ENCODE measurements at places on chromosomes 12 and 14. TPM values are rescaled to one million over a fixed set of nuclear protein-coding genes. Genes with fewer than 3 reads are reported as not detected.

EIF2S3B gene
- 3.3 TPM for total RNA-seq

- DNase-seq = no peak
These were observed 18.7 kb downstream of the GRIN2B start for GRCh38 chr12:13962699-13963098.

C1R gene
- 0.78 TPM for total RNA-seq

TRPV4 gene
- not detected for total RNA-seq

Data from G401 (cell line).